Nephron progenitor cell (in vitro differentiated cells): ENCODE measurements at places on chromosomes 6 and 20.
A peak's percentile ranks its signal among the peaks of the same experiment; 100 is the strongest.

DNA sequence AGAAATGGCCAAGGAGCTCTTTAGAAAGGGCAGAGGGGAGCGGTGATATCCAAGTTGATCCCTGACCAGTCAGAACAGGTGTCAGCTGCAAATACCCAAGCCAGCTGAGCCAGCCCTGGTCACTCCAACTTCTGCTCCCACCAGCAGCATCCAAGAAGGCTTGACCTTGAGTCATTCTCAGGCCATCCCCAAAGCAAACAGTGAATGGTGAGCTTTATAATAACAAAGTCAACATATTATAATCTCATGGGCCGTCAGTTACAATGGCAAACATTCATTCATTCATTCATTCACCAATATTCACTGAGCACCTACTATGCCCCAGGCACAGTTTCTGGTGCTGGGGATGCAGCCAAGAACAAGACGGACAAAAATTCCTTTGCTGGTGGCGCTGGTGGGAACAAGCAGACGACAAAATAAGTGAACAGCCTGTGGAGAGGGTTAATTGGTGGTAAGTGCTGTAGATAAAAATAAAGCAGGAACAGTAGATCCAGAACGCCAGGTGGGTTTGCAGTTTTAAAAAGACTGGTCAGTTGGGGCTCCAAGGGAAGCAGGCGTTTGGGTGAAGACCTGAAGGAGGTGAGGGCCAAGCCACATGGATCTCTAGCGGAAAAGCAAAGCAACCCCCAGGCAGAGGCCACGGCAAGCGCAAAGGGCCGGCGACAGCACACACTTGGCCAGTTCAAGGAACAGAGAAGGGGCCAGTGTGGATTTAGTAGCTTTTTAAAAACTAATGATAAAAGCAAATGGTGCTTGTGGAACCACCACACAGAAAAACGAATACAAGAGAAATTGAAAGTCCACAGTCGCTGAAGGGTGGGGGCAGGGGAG, 131.8 kb upstream of the PTPN1 start:
- H3K4me3 ChIP-seq, result no peak overlapping the region
- H3K27ac ChIP-seq, result peak overlapping the region; percentile 84
- peaks cover 11% of the 10 kb centered on the region for H3K27me3 ChIP-seq
- peaks cover 40% of the 10 kb centered on the region for H3K4me1 ChIP-seq

DNA sequence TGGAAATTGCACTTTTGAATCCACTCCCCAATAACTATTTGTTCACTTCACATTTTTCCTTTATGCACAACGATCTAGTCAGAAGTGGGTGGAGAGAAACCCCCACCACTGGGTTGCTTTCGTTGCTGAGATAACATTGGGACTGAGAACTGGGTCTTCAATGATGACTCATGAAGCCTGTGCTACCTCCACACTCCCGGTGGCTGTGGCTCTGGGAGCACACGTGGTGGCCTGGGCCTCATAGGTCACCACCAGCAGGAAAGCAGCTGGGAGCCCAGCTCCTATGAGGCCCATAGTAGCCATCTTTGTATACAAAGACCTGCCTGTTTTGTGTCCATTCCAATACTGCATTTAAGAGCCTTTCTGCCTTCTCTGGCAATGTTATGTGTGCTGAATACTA, 178.0 kb upstream of the SASH1 start:
- H3K4me1 ChIP-seq, result no peaks in the 10 kb centered on the region
- no peak overlapping the region for H3K27ac ChIP-seq
- no peaks in the 10 kb centered on the region for H3K27me3 ChIP-seq
- no peaks in the 10 kb centered on the region for H3K36me3 ChIP-seq
- H3K4me3 ChIP-seq, result no peak overlapping the region

DNA sequence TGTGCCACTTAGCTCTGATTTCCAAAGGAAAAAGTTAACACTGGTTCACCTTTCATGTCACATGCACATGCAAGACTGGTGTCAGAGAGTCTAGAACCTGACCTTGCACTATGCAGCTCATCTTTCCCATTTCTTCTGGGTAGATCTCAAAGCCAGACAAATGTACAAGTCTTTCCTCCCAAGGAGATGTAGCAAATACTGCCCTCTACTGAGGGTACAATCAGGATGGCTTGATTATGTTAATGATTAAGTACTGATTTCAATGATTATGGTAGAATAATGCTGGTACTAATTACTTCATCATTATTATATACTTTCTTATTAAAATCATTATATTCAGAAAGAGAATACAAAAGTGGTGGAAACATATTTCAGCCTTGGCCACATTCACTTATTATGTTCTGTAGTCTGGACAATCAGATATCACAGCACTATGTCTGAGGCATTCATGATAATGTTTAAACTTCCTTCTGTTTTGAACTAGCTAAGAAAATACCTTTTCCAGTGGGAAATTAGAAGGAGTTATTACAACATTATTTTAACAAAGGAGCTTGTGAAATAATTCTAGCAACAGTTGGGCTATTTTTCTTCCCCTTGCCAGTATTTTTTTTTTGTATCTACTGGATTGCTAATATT, 68.5 kb upstream of the FOXO3 start:
- H3K27ac ChIP-seq, result no peak overlapping the region
- H3K36me3 ChIP-seq, result no peaks in the 10 kb centered on the region
- no peaks in the 10 kb centered on the region for H3K4me1 ChIP-seq
- peaks cover 7% of the 10 kb centered on the region for H3K27me3 ChIP-seq
- H3K4me3 ChIP-seq, result no peak overlapping the region

DNA sequence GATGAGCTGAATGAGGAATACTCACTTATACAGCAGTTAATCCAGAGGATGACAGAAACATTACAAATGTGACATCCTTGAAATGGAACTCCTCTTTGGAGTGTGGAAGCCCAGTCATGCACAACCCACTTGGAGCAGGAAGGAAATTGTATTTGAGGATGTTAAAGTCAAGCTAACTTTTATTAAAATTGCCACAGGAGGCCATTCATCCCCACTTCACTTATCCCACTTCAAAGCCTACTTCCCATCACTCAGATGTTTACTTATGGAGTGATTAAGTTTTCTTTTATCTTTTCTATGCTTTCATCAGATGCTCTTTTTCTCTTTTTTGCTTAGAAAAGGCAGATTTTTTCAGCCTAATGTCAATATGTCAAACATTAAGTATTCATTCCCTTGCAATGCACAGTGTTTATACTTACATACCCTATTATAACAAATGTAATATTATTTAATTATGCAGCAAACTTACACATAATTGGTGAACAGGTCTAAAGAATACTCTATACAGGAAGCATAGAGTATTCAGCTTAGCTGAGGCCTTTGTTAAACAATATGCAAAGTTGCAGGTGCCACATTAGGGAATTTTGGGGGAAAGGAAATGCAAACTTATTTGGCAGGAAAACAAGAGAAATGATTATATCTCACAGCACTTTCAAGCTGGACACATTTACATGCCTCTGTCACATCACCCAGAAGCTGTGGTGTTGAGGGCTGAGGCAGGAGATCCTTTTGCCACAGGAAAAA, 148.9 kb downstream of the KHDC1L start:
- peaks cover 13% of the 10 kb centered on the region for H3K4me1 ChIP-seq
- no peaks in the 10 kb centered on the region for H3K27me3 ChIP-seq
- H3K27ac ChIP-seq, result no peak overlapping the region
- no peak for DNase-seq
- no peaks in the 10 kb centered on the region for H3K36me3 ChIP-seq

DNA sequence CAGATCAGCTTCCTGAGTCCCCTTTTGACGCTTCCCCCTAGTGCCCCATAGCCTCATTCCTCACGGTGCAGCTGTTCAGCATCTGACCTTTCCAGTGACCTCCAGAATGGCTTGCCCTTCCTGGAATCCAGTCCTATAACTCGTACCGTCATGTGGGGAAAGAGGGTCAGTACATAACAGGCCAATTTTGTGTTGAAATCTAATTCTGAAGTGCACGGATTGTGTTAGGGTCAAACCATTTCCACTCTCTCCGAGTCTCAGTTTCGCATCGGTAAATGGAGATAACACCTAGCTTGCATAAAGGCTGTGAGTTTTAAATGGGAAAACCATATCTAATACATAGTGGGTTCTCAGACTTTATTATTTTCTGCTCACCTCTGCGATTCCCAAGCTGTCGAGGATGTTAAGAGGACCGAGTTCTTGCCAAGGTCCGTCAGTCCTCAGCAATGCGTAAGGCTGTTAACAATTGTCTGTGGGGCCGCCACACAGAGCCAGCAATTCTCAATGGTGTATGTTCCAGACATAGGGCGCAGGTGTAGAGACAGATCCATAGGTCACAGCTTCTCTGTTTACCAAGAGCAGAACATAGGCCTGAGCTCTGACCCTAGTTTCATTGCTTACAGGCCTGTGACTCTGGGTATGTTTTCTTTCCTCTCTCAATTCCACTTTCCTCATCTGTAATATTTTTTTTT, 45.5 kb upstream of the CCR6 start:
- peak overlapping the region; percentile 86 for H3K27ac ChIP-seq
- DNase-seq, result no peak
- H3K27me3 ChIP-seq, result peaks cover 6% of the 10 kb centered on the region
- H3K4me1 ChIP-seq, result peaks cover 26% of the 10 kb centered on the region

- DNase-seq, result no peak
- H3K36me3 ChIP-seq, result peaks cover 66% of the 10 kb centered on the region
- H3K27ac ChIP-seq, result no peak overlapping the region
- no peak overlapping the region for H3K4me3 ChIP-seq
- no peaks in the 10 kb centered on the region for H3K27me3 ChIP-seq
- H3K4me1 ChIP-seq, result no peaks in the 10 kb centered on the region
Observed at GRCh38 chr6:87183687-87184086, 28.3 kb downstream of the ZNF292 start.
